Omental fat pad (tissue), 4 donors: ENCODE measurements at places on chromosomes 12 and 14. TPM values are rescaled to one million over a fixed set of nuclear protein-coding genes. Genes with fewer than 3 reads are reported as not detected.

GRCh38 chr14:37595809-37596621 lies 586 bp downstream of the TTC6 start:
- no peak for DNase-seq

DNA sequence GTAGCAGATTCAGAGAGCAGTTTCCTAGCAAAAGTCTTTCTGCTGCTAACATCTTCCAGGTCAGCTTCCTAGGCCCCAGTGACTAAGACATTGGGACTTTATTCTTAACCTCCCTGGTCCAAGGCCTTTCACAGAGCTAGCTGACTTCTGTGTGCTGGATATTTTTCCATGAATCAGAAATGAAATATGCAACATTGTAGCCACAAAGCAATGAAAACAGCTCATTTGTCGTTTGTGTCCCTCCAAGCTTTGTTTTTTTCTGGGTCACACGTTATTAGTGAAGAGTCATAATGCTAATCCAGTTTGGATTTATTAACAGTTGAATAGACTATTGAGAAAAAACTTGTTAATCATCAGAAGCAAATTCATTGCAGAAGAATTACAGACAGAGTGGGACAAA lies 82.4 kb downstream of the ARF6 start:
- DNase-seq = no peak

DNA sequence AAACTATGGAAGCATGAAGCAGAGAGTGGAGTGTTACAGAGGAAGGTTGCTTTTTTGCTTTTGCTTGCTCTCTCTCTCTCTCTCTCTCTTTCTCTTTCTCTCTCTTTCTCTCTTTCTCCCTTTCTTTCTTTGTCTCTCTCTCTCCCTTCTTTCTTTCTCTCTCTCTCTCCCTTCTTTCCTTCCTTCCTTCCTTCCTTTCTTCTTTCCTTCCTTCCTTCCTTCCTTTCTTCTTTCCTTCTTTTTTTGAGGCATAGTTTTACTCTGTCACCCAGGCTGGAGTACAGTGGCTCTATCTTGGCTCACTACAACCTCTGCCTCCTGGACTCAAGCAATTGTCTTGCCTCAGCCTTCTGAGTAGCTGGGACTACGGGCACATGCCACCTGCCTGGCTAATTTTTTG lies 7.6 kb downstream of the ARHGDIB start:
- no peak for DNase-seq

- no peak for DNase-seq
These were observed 4.3 kb upstream of the GPHB5 start for GRCh38 chr14:63322897-63323573.

C1RL gene
- total RNA-seq = 113 TPM

MSI1 gene
- total RNA-seq = 0.37 TPM

CBLN3 gene
- total RNA-seq = 3.6 TPM

ETFRF1 gene
- 34.1 TPM for total RNA-seq
